ENCODE measurements at places on chromosomes 3 and 15. TPM values are rescaled to one million over a fixed set of nuclear protein-coding genes. Genes with fewer than 3 reads are reported as not detected.

Gene TMOD2
- polyA plus RNA-seq = 12.4 TPM

DNA sequence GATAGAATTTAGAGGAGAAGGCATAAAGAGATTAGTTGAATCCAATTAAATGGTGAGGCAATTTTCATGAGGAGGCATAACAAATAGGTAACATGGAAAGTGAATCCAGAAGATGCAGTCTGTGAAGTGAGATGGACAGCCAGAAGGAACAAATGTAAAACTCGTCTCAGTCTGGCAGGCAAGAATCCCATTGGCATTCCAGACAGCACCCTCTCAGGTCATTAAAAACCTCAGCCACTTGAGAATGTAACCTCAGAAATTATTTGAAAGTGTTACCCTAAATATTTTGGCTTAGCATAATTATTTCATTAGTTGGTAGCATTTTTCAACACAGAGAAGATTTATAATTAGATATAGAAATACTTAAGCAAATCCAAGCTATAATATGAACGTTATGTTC is 342.3 kb downstream of the LRRC3B start:
- H3K27ac ChIP-seq = no peak overlapping the region
- H3K36me3 ChIP-seq = no peaks in the 10 kb centered on the region
- H3K27me3 ChIP-seq = no peaks in the 10 kb centered on the region

- H3K36me3 ChIP-seq = peaks cover 72% of the 10 kb centered on the region
- H3K4me3 ChIP-seq = no peak overlapping the region
- H3K27me3 ChIP-seq = no peaks in the 10 kb centered on the region
- no peak for DNase-seq
- H3K27ac ChIP-seq = no peak overlapping the region
Measured at GRCh38 chr3:141375381-141376301, 7.3 kb downstream of the ZBTB38 start.

Gene REC114
- 0.15 TPM for polyA plus RNA-seq

DNA sequence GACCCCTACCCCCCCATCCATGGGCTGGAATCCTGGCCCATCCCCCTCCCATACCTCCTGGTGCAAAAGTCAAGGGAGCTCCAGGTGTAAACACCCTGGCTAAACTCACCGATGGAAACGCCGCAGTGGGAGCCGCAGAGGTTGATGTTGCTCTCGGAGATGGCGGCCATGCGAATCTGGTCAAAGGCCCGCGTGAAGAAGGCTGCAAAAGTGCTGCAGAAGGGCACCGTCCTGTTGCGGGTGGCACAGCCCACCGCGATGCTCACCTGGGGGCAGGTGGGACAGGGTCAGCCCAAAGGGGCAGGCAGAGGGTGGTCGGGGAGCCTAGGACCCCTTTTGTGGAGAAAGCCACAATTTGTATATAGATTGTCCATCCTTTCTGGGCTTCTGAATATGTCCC is 26.7 kb downstream of the TKT start:
- no peak overlapping the region for H3K4me3 ChIP-seq
- DNase-seq = no peak
- no peaks in the 10 kb centered on the region for H3K27me3 ChIP-seq

- no peak overlapping the region for H3K27ac ChIP-seq
- peaks cover 10% of the 10 kb centered on the region for H3K36me3 ChIP-seq
- DNase-seq = no peak
- peaks cover 18% of the 10 kb centered on the region for H3K4me1 ChIP-seq
Measured at GRCh38 chr3:11606090-11606784, 37.5 kb downstream of the VGLL4 start.

DNA sequence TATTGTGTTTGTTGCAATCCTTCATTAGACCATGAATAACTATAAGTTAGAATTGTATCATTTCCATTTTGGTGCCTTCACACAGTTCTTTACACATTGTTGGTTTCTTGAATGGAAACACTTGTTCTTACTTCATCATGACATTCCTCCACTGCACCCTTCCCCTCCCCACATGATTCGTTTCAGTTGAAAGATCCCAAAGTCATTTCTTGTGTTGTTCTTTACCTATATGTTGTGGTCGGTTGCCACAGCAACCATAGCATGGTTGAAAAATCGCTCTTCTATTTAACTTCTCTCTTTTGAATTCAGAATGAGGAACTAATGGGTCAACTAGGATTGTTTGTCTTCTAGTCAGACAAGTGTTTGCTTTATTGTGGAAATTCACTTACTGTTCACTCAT is 103.3 kb downstream of the IL1RAP start:
- H3K4me1 ChIP-seq = no peaks in the 10 kb centered on the region
- no peaks in the 10 kb centered on the region for H3K36me3 ChIP-seq
- H3K27ac ChIP-seq = no peak overlapping the region

DNA sequence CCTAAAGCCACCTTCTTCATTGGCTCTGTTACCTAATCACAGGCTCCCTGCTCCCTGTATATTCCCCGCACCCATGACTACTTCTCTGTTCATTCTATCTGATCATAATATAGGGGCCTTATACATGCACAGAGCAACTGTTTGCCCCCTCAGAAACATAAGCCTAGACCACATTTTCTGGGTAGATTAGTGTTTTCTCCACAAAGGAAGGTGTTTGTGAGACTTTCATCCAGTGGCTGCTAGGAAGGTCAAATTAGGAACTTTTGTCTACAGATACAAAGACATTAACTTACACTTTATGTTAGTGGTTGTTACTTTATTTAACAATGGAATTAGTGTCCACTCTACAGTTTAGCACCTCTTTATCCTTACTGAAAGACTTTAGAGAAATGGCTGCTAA is 174.9 kb downstream of the GHSR start:
- H3K4me3 ChIP-seq = no peak overlapping the region
- no peak for DNase-seq
- H3K27me3 ChIP-seq = no peaks in the 10 kb centered on the region
- H3K27ac ChIP-seq = no peak overlapping the region
- no peaks in the 10 kb centered on the region for H3K4me1 ChIP-seq

DNA sequence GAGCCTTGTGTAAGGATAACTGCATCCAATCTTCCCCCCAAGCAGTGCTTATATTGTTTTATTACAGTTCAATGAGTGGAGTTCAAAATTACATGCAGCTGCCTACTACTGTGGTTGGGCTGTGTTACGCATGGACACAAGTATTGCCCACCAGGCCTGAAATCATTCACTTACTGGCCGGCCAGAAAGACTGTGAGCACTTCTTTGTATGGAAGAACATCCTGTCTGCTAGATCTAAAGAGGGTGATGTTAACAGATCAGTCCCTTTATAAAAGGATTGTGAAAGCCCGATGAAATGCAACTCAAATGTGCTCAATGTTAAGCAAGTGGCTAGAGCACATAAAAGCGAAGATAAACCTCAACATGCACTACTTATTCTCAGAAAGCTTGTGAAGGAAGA is 132.5 kb downstream of the FOXP1 start:
- H3K27me3 ChIP-seq = no peaks in the 10 kb centered on the region
- peak; percentile 67 for DNase-seq
- no peak overlapping the region for H3K4me3 ChIP-seq
- peak overlapping the region; percentile 83 for H3K27ac ChIP-seq

DNA sequence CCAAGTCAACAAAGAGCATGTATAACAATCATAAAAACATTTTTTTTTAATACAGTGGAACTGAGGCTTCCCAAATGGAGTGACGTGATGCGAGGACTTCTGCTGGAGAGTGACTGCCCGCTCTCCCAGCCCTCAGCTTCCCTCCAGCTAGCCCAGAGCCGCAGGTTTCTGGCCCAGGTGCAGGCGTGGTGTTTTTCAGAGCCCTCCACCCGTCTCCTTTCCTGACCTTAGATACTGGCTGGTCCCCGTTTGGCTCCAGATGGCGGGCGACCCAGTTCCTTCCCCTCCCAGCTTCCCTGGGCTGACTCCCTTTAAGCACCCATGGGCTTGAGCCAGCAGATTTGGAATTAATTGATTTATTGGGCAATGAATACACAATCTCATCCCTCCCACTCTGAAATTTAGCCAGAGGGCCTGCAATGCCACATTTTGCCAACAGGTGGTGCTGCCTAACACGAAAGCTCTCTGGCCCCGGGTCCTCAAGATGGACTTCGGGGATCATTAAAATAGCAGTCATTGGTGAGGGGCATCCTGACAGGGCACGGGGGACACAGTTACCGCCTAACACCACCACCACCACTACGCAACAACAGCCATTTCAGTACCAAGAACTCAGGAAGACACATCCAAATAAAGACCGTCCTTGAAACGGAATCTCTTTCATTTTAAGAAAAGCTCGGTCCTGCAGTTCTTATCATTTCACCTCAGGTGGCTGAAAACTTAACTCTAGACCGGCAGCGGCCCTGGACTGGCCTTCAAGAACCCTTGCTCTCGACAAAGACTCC is 47.5 kb upstream of the MUC4 start:
- H3K36me3 ChIP-seq = peaks cover 9% of the 10 kb centered on the region
- H3K4me3 ChIP-seq = no peak overlapping the region
- peak; percentile 50 for DNase-seq
- H3K27ac ChIP-seq = no peak overlapping the region
- H3K4me1 ChIP-seq = peaks cover 10% of the 10 kb centered on the region
- peaks cover 8% of the 10 kb centered on the region for H3K27me3 ChIP-seq

DNA sequence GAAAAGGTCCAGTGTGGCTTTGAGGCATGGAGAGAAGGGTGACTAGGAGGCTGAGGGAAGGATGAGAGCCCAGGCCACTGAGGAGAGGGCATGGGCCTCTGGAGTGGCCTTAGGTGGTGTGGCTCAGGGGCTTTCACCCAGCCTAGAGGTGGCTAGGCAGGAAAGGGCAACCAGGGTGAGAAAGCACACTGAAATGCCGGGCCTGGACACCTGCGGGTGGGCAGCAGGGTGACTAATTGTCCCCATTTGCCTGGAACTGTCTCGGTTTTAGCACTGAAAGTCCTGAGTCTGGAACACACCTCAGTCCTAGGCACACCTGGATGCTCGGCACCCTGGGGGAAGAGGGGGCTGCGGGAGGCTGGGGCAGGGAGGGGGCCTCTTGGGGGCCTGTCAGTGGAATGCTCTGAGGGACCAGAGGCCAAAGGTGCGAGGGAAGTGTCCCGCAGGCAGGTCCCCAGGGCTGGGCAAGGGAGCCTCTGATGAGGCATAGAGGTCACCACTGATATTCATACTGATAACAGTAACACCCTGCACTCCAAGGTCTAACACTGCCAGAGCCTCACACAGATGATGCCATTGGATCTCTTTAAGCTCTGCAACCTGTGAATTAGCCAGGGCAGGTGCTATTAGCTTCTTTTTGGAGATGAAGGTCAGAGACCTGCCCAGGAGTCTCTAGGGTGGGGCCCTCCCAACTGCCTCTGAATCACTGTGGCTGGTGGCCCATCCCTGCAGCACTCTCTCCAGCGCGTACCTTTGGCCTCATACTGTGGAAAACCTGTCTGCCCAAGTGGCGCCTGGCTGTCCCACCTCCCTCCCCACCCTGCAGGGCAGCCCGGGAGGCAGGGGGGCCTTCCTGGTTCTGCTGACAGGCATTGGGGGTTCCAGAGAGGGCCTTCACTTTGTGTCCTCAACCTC is 3.0 kb upstream of the PHGR1 start:
- peak; percentile 91 for DNase-seq
- peak overlapping the region; percentile 99 for H3K27ac ChIP-seq
- H3K4me1 ChIP-seq = peaks cover 75% of the 10 kb centered on the region

GRCh38 chr3:23459889-23460546 is 256.9 kb downstream of the UBE2E2 start:
- H3K27ac ChIP-seq = no peak overlapping the region
- no peak for DNase-seq
- no peaks in the 10 kb centered on the region for H3K27me3 ChIP-seq
- H3K4me1 ChIP-seq = no peaks in the 10 kb centered on the region
- H3K36me3 ChIP-seq = no peaks in the 10 kb centered on the region
- no peak overlapping the region for H3K4me3 ChIP-seq

GRCh38 chr3:138042043-138042442 is 32.1 kb downstream of the CLDN18 start:
- H3K4me1 ChIP-seq = no peaks in the 10 kb centered on the region
- H3K4me3 ChIP-seq = no peak overlapping the region
- no peaks in the 10 kb centered on the region for H3K27me3 ChIP-seq
- H3K27ac ChIP-seq = no peak overlapping the region

DNA sequence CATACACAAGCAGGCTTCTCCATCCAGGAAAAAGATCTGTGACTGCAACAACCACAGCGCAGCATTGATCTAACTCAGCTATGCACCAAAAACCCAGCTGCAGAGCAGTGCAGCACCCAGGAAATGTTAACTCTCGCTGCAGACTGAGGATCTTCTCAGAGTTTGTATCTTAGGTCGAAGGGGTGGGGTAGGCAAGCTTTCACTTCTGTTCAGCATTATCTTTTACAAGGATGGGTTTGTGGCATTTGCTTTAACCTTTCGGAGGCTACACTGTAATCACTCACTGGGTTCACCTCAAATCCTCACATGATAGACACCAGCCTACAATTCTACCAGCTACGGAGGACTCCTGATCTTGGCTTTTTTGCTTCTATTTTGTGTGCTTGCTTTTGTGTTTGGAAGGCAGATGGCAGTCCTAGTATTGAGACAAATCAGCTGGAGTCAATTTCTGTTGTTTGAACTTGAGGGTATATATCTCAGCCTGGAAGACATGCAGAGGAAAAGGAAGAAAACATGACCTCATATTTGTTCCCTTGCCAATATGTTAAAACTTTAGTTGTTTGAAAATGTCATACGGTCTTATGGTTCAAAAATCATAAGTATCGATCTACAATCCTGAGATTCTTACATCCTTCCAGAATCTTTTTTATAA is 25.2 kb downstream of the LRRK1 start:
- H3K4me1 ChIP-seq = no peaks in the 10 kb centered on the region
- no peaks in the 10 kb centered on the region for H3K36me3 ChIP-seq
- no peaks in the 10 kb centered on the region for H3K27me3 ChIP-seq
- no peak for DNase-seq

DNA sequence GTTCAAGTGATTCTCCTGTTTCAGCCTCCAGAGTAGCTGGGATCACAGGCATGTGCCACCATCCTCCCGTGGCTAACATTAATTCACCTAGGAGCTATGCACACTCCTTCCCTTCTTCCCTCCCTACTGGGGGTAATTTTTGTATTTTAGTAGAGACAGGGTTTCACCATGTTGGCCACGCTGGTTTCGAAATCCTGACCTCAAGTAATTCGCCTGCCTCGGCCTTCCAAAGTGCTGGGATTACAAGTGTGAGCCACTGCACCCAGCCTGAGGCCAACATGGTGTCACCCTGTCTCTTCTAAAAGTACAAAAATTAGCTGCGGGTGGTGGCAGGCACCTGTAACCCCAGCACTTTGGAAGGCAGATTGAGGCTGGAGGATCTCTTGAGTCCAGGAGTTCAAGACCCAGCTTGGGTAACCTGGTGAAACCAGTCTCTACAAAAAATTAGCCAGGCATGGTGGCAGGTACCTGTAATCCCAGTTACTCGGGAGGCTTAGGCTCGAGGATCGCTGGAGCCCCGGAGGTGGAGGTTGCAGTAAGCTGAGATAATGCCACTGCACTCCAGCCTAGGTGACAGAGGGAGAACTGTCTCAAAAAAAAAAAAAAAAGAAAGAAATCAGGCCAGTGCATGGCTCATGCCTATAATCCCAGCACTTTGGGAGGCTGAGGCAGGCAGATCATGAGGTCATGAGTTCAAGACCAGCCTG is 6.1 kb downstream of the RNU5B-1 start:
- no peak for DNase-seq
- peaks cover 3% of the 10 kb centered on the region for H3K4me1 ChIP-seq
- H3K27me3 ChIP-seq = peaks cover 2% of the 10 kb centered on the region
- H3K27ac ChIP-seq = no peak overlapping the region
- no peak overlapping the region for H3K4me3 ChIP-seq
